ENCODE measurements at places on chromosomes 4 and X.
A peak's percentile ranks its signal among the peaks of the same experiment; 100 is the strongest.

DNA sequence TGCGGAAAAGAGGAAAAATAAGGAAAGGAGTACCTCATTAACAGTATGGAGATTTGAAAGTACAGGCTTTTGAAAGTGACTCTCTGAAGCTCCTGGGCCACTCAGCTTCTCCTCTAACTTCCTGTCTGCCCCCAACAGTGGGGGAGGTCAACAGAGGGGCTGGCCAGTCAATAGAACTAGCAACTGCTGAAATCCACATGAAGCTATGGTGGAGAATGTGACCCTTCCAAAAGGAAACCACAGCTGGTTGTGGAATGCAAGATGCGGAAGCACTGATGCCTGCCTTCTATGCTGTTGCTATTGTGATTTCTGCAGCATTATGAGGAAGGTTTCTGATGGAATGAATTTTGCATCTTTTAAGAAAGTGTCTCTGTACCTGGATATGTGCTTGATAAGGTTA, 2.4 kb downstream of the CORIN start:
- DNase-seq: peak; percentile 41

DNA sequence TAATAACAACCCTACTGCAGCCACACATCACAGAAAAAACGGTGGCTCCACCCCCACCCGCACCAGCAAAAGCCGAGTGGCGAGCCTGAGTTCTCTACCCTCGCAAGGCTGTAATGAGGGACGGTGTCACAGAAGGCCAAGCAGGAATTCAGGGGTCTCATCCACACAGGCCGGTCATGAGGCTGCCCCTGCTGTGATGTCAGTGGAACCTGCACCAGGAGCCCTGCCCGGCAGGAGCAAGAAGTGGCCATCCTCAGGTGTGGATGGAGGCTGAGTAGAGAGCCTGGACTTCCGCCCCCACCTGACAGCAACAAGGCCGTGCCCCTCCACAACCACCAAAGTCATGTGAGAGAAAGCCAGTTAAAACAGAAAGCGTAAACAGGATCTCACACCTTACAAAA, 20.6 kb downstream of the LYAR start:
- DNase-seq: no peak

DNA sequence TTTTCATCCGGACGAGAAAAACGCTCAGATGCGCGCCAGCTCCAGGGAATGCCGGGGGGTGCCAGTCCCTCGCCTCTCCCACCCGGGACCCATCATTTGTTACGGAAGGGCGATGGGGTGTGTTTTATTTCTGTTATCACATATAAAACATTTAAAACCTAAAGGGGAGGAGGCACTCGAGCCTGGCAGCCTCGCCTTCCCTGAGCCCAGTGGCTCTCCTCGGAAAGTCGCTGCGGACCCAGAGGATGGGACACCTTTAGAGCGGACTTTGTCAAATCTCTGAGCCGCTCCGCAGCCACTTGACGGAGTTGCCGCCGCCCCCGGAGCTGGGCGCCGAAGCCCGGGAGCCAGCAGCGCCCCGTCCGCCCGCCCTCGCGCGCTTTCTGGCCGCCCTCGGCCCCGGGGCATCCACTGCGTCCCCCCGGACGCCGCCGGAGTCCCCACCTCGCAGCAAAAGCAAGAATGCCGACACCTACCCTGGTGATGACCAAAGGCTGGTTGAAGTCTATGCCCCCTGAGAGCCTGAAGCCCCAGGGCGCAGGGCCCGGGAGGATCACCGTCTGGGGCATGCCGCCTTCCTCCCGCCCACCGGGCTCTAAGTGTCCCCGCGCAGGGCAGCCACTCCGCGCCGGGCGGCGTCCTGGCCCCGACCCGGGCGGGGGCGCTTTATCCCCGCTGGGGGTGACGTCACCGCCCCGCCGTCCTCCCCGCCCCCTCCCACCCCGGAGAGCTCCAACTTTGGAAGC, at the start of gene PDLIM3:
Gene PDLIM3 (minus strand): TSS at position 642 of the 746 bp plus-strand sequence. CDS start 73 bp downstream, at position 569.
- peak; percentile 49 for DNase-seq

DNA sequence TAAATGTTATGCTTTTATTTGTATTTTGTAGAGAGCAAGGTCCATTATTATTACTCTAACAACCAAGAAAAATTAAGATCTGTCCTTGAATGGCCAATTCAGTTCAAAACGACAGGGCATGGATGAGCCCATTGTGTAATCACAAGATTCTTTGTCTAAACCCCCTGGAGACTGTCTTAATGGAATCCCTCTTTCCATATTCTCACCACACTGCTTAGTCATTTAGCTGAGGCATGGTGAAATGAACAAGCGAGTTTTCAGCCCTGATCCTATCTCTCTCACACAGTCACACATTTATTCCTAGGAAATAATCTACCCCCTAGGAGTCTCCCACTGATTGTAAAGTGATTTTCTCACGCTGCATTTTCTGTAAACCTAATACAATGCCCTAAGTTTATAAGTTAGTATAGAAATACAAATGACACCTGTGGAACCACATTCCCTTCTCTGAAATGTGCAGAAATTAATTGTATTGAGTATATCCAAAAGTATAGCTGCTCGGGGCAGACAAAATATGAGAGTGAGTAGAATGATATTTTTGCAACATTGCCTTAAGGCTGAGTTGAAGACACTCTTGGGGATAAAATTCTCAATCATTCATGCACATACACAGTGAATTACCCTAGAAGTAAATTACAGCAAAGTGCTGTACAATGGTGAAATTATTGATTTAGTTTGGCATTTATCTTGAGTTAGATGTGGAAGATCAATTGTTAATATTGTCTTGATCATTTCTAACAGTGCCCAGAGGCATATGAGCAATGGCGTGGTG, 119.7 kb upstream of the PCDH7 start:
- peak; percentile 10 for DNase-seq

- no peak for DNase-seq
Observed at GRCh38 chr4:139770361-139770760, 104.7 kb downstream of the MGST2 start.

DNA sequence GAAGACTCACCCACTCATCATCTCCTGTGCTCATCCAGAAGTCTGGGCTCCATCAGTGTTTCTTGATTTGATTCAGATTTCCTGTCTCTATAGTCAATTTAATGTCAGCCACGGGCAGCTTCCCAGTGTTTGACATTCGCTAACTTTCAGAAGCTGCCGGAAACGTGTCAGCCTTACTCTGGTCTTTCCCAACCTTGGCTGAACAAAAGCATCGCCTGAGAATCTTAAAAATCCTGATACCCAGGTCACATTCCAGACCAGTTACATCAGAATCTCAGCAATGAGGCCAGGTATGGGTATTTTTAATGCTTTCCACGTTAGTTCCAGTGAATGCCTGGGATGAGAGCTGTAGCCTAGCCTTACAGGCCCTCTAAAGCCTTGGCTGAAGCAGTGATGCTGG, 233.8 kb downstream of the FRMPD4 start:
- DNase-seq: peak; percentile 2

DNA sequence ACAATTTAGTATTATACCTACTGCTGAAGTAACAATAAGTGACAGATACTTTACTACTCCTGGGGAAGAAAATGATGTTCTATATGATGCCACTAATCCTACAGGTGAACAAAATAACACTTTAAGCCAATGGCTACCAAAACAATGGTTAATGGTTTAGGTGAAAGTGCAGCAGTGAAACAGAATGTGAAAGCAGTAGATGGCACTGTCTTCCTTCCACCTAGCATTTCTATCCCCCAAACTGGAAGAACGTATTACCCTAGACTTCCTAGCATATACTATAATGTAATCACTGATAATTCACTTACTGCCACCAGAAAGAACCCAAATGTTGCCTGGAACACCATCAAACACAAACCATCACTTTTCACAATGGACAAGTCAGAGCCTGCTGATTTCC, 18.9 kb upstream of the CABS1 start:
- DNase-seq: no peak

DNA sequence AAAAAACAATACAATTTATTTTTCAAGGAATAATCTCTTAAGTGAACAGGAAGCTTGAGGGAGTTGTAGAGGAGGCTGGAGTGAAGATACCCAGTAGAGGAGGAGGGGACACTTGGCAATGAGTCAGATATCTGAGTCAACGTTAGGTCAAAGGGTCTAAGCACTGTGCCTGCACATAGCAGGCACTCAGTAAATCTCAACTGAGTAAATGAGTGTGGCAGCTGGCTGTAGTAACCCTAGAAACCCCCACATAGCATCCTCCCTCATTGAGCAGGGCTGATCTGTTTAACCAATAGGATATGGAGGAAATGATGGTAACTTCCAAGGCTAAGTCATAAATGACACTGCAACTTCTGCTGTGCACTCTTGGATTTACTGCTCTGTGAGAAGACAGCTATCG, 186.0 kb upstream of the FAM241A start:
- DNase-seq: peak; percentile 59

Measured in iris pigment epithelial cell (primary cell).